ENCODE measurements at places on chromosomes 7 and 10. TPM values are rescaled to one million over a fixed set of nuclear protein-coding genes. Genes with fewer than 3 reads are reported as not detected.

Gene ZWINT
- total RNA-seq, result 10.8 TPM

Gene CCDC172
- total RNA-seq, result not detected

Gene LRRN3
- 0.76 TPM for total RNA-seq

Gene PCLO
- total RNA-seq, result 1.4 TPM

Gene PGAM2
- not detected for total RNA-seq

Gene SAP25
- total RNA-seq, result 0.29 TPM

Gene CLCN1
- total RNA-seq, result not detected

Gene CASTOR2
- total RNA-seq, result 21.3 TPM

Gene CNTNAP2
- total RNA-seq, result under 0.01 TPM

Gene CPA1
- not detected for total RNA-seq

Data from glomerular endothelial cell (primary cell).